Right ventricle myocardium superior (tissue), 1 donor: ENCODE measurements at places on chromosomes 5 and 9. TPM values are rescaled to one million over a fixed set of nuclear protein-coding genes. Genes with fewer than 3 reads are reported as not detected.

DNA sequence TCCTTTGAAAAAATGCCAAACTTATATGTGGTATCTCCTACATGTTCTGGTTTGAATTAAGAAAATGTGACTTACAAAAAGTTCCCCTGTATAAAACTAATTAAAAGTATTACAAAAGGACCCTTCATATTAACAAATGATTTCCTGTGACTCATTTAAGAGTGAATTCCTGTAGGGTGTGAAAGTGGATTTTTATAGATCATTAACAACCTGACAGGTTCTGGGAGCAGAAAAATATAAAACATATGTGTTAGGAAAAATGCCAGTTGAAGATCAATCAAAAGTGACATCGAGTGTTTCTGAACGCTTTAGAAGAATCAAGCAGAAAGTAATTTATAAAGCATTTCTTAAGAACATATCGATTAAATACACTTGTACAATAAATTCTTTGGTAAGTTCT lies 35.5 kb downstream of the CAMK4 start:
- no peak for DNase-seq

GRCh38 chr5:129046151-129046550 lies 48.4 kb upstream of the ISOC1 start:
- DNase-seq: no peak

- DNase-seq: no peak
Measured at GRCh38 chr9:133592731-133593409, 16.3 kb downstream of the FAM163B start.

DNA sequence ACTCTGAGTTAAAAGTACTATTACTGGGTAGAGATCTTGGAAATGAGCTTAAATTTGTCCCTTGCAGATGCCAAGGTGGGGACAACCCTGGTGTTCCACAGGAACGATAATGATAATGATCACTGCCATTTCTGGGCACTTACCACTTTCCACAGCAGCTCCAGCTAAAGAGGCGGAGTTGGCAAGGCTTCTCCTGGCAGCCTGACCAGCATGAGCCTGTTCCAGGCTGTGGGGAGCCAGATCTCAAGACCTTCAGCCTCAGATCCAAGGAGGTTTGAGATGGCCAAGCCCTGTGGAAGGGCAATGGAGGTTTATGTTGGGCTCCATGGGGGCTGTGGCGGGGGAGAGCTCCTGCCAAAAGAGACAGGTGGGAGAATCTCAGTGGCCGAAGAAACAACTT lies 244.9 kb upstream of the MVB12B start:
- no peak for DNase-seq

DNA sequence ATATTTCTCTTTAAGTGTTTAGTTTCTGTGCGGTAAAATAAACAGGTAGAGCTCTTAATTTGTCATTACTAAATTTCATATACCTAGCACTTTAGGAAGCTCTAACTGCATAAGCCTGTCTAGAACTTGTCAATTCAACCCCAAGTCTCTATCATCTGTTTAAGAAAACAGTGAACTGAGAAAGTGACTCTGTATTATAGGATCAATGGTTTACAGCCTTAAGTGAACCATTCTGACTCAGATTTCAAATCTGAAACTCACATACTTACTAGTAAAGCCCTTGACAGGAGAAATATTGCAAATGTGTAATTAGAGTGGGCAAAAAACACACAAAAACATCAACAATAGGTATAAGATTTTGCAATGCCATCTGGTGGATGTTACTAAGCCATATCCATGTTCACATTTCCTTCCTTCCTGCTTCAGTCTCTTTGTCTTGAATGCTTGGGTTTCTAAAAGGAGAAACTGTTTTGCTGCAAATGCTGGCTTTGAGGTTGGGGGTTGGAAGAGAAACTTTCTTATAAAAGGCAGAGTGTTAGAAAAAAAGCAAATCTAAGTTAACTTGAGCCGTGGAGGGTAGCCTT lies 101.8 kb downstream of the DOCK8 start:
- DNase-seq: no peak

DNA sequence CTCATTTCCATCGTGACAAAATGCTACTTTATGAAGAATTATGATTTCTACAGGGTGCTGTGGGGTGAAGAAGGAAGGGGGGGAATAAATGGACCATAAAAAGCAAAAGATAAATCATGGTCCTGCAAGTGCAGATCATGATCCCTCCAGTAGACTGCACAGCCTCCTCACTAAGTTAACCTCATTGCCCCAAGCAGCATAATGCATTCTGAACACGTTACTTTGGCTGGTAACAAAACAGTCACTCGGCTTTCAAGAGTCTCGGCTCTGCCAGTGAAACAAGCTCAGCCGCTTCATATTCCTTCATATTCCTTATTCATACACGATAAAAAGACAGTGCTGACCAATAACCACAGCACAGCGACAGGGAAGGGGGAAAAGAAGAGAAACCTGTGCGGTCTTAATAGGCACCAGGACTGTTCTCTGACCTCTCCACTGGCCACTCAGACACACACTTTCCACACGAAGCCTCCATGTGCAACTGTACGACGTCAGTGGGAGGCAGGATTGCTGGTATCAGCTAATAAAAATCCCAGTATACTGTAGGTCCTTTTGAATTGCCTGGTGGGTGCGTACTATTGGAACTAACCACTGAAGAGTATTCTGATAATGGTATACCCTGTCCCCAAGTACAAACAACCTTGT lies 60.5 kb downstream of the ANKH start:
- DNase-seq: no peak

DNA sequence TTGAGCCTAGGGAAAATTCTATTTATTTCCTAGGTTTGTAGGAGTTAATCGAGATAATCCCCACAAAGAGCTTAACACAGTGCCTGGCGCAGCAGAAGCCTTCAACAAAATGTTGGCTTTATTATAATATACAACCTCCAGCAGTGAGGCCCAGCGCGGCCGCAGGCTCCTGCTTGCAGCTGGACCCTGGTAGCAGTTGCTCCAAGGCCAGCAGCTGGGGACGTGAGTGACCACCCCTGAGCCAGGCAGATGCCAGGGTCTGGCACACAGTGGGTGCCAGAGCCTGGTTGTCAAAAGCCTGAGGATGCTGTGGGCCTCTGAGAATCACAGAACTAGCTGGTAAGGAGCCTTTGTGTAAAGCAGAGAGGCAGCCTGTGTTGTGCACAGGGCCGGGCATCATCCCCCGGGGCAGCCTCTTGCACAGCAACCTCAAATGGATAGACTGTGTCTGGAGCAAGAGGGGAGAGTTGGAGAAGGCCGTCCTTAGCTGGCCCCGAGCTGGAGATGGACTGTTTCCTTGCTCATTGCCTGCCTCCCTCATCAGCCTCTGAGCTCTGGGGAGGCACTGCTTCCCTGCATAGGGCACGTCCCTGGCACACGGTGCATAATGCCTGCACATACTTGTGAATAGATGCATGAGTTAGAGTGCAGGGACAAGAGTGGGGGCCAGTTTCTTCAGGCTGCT lies 17.3 kb downstream of the CSF1R start:
- DNase-seq: no peak

GRCh38 chr5:125576822-125577221 lies 830.4 kb upstream of the ZNF608 start:
- no peak for DNase-seq

- no peak for DNase-seq
Measured at GRCh38 chr5:150774145-150774544, 4.4 kb upstream of the SMIM3 start.

GRCh38 chr5:3056866-3057265 lies 305.4 kb upstream of the IRX2 start:
- no peak for DNase-seq

DNA sequence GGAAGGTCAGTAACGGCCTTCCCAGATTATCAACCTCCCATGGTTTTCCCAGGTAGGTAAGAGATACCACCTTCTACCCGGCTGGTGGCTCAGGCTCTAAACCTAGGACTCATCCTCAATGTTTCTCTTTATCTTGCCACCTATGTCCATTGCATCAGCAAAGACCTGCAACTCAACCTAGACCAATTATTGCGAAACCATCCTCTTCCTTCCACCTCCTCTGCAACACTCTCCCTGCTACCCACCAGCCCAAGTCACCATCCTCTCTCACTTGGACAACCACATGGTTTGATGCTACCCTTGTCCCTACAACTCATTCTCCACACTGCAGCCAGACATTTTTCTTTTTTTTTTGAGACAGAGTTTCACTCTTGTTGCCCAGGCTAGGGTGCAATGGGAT lies 65.4 kb upstream of the GDNF start:
- no peak for DNase-seq

DNA sequence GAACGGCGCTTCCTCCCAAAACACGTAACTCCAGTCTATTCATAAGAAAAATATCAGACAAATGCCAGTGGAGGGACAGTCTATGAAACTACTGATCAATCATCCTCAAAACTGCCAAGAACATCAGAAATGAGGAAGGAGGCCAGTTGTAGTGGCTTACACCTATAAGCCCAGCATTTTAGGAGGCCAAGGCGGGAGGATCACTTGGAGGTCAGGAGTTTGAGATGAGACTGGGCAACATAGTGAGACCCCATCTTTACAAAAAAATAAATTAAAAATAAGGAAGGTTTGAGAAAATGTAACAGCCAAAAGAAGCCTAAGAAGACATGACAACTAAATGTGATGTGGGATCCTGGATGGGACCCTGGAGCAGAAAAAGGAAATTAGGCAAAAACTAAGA lies 58.9 kb upstream of the MIER3 start:
- DNase-seq: no peak

DNA sequence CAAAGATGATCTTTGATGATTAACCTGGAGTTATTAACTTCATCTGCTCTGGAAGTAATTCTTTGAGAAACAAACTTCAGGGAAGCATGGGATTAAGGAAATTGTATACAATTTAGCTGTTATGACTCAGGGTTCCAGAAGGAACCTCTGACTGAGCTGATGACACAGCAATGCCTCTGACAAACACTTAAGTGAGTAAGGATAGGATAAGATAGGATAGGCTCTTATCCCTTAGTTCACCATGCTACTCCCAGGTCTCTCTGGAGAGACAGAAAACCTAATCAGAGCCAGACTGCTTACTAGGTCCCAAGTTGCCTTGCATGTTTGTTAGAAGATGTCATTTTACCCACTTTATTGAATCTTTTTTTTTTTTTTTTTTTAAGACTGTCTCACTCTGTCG lies 12.6 kb upstream of the TMEM38B start:
- no peak for DNase-seq

DNA sequence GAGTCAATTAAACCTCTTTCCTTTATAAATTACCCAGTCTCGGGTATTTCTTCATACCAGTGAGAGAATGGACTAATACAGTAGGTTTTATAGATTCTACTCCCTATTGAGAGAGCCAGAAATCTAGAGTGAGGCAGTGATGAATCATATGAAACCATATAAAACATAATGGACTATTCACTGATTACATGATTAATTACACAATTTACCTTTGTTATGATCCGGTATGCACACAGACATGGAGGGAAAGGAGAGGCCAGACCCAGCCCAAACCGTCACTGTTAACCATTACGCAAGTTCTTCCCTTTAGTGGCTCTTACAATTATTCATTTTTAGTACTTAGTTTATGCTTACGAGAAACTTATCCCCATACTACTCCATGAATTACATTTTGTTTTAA lies 205.0 kb downstream of the DNAH5 start:
- no peak for DNase-seq

DNA sequence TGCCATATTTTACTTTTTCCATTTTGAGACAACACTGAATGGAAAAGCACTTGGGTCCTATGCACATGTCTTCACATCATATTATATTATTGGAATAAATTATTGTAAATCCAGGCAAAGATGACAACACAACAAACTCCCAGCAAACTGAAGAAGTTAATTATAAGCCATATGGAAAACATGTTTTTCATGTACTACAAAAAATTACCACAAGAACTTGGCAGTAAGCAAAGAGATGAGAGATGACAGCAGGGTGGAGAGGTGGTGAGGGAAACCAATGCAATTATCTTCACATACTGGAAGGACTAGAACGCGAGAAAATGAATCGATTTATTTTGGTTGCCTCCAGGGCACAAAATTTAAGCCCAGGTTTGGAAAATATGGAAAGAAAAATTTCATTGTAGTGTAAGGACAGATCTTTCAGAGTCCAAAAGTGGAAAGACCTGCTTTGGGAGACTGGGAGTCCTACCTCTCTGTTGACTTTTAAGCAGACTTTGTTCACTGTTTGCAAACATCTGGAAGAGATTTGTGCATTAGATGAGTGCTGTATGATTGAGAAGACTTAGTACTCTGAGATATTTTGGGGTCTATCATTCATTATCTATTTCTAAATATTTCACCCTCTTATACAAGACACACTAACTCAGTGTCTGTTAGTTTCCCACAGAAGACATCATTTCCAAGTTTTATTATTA lies 138.0 kb downstream of the TMEM232 start:
- no peak for DNase-seq

GRCh38 chr9:120109242-120109641 lies 470.7 kb downstream of the CDK5RAP2 start:
- no peak for DNase-seq

DNA sequence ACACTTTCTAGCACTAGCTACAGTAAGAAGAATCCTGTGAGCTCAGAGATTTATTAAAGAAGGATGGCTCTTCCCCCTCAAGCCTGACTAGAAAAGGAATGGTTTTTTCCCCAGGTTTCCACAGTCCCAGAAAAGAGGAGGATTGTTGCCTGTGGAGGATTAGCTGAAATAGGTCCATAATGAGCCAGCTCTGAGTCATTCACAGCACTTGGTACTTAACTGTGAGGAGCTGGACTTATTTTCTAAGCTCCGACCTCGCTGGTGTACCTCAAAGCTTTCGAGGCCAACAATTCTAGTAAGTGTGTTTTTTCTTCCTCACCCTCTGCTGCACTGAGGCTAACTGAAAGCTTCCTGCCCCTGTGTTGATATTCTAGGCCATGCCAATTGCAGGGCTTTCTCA lies 222.5 kb upstream of the IL12B start:
- no peak for DNase-seq

- no peak for DNase-seq
Measured at GRCh38 chr5:55557123-55557522, 22.4 kb upstream of the PLPP1 start.

- DNase-seq: no peak
Measured at GRCh38 chr5:86029308-86029707, 588.4 kb upstream of the COX7C start.

DNA sequence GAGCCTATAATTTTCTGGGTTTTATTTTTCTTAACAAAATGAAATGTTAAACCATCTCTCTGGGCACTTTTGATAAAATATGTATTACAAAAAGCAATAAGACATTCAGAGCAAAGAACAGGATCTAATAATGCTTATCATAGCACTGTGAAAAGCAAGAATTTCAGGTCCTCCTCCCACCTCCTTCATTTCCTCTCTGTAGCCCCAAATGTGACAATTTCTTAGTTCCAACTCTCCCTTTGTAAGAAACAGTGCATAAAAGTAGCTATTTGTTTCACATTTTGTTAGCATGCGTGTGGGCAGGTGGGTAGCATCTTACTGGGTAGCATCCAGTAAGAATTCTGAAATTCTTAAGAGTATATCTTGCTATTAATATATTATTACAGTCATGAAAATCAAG lies 130.9 kb upstream of the RASA1 start:
- no peak for DNase-seq

The VDAC1 gene
- 475 TPM for total RNA-seq

The TJP2 gene
- 116 TPM for total RNA-seq

The LHX3 gene
- total RNA-seq: not detected

The FAM78A gene
- 55.7 TPM for total RNA-seq

The PCDHGA5 gene
- 6.6 TPM for total RNA-seq

The HNRNPH1 gene
- total RNA-seq: 221 TPM

The ARAP3 gene
- 12.5 TPM for total RNA-seq

The IL9 gene
- not detected for total RNA-seq

The TLX3 gene
- not detected for total RNA-seq
